ENCODE measurements at places on chromosomes 12 and 14.

DNA sequence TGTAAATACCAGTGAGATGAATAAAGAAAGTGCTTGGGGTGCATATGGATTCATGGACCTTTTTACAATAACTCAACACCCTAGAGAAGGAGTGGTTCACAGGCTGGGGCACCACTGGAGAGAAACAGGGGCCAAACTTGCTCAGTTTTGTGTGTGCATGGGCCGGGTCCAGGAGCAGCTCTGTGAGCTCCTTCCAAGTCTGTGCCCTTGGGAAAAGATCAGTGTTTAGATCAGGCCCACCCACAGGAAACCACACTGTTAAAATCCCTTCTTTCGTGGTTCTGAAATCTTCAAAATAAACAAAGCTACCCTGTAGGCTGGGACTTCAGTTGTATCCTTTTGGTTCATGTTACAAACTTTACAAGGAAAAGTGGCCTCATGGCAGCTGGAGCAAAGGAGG lies 156.1 kb upstream of the TMEM260 start:
- DNase-seq = no peak

DNA sequence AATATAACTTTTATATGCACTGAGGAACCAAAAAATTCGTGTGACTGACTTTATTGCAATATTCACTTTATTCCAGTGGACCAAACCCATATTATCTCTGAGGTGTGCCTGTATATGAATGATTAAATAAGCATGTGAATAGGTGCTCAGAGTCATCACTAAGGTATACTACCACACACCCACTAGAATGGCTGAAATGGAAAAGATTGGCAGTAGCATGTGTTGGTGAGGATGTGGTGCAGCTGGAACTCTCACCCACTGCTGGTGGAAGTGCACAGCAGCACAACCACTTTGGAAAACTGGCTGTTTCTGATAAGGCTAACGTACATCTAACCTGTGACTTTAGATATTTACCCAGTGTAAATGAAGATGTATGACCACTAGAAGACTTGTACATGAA lies 36.8 kb downstream of the GOLGA5 start:
- DNase-seq = no peak

DNA sequence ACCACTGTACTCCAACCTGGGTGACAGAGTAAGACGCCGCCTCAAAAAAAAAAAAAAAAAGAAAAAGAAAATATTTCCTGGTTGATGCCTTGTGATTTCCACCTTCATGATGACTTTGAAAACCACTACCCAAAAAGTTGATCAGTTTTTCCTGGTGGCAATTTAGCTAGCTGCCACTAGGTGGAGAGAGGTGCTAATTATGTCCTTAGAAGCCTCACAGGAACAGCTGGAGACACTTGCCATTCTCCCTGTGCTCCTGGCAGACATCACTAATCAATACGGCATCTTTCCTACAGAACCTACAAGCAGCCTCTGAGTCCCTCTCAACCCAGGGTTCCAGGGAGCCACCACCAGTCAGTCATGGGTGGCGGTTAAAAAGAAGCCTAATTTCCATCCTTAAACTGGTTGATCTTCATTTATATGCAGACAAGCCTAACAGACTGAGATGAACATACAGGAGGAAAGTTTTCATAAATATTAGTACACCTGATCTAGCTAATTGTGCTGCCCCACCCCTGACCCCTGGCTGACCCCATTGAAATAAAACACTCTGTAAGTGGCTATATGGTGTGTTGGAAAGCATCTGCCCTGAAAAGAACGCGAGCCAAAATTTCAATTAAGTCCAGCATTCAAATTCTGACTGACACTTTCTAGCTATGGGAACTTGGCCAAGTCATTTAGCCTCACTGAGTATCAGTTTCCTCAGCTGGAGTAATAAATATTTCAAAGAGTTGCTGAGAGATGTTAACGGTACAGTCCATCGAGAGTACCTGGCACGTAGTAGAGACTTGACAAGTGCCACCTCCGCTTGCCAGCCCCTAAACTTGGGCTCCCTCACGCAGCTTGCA lies 6.2 kb upstream of the OAS1 start:
- DNase-seq = peak; percentile 61

DNA sequence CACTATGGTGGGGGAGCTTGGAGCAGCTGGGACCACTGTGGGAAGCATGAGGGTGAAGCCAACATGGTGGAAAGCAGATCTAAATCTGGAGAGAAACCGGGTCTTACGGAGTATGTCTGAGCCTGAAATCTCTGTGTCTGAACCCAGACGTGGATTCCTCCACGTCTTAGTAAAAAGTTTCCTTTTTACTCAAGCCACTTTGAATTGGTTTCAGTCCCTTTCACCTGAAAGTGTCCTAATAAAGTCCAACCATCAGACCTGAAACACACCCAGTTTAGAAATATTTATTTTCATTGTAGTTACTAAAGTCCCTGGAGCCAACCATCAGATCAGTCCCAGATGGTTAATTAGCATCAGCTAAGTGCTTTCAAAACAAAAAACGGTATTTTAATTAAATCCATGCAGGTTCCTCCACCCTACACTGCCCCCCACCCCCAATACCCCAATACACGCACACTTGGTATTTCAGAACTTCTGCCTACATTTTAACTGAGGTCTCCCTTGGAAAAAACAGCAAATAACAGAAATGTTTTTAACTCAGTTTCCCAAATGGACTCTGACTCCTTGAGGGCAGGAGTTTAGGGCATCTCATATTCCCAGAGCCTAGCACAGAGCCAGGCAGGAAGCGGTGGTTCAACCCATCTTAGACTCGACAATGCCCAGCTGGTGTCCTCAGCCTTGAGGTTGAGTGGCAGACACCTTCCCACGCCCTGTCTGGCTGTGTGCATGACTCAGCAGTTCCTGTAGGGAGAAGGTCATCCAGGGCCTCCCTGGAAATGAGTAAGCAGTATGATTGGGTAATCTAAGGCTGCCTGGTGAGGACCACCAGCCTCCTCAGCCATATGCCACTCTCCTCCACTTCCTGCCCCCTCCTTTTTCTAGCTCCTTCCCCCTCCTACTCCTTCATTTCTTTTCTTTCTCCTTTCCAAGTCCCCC lies 175.8 kb downstream of the TTC8 start:
- no peak for DNase-seq

DNA sequence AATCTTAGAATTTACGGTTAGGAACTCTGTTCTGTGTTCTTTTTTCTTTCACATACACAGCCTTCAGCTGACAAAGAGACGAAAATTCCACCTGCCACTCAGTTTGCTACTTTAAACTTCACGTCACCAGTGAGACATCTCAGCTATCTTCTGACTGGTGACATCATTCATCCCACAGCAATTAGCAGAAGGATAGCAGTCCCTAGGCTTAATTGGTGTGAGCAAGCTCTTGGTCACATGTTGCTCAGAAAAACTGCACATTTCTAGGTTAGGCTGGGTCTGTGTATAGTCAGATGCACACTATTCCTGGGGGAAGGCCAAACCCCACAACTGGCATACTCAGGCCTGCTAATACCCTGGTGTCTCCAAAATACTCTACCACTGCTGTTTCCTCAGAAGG lies 23.9 kb downstream of the SLC7A7 start:
- DNase-seq = no peak

GRCh38 chr14:74974364-74975058 lies 19.1 kb upstream of the PGF start:
- DNase-seq = no peak

GRCh38 chr12:94615260-94616181 lies 34.8 kb downstream of the TMCC3 start:
- DNase-seq = no peak

- no peak for DNase-seq
These were observed 16.7 kb upstream of the AQP2 start for GRCh38 chr12:49933796-49934195.

GRCh38 chr14:23936084-23936829 lies 17.3 kb upstream of the DHRS4 start:
- DNase-seq = no peak

GRCh38 chr14:34195964-34196363 lies 245.1 kb upstream of the EGLN3 start:
- no peak for DNase-seq

GRCh38 chr12:54189198-54189539 lies 384 bp upstream of the SMUG1 start:
- no peak for DNase-seq

DNA sequence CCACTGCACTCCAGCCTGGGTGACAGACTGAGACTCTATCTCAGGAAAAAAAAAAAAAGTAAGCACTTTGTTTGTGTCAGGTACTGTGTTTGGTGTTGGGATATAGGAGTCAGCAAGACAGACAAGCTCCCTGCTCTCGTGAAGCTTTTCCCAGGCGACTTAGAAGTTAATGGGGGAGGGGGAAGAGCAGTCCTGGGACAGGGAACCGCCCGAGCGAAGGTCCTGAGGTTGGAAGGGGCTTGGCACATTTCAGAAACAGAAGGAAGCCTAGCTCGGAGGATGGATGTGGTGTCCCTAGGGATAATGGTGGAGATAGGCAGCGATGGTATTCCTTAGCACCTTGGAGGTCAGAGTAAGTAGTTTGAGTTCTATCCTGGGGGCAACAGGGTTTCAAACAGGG lies 8.5 kb upstream of the COX6A1 start:
- no peak for DNase-seq

DNA sequence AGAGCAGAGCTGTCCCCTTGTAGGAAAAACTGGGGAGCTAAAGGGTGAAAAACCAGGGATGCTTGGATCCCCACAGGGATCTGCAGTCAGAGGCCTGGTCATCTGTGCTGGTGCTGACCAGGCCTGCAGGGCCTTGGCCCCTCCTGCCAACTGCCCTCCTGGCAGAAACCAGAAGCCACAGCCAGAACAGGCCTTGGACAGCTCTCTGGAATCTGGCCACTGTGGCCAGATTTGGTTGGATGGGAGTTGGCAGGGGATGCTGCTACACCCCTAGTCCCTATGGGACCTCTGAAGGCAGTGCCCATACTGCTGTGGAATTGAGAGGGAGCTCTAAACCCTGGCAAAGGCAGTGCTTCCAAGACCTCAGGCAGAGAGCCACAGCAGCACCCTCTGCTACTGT lies 9.2 kb upstream of the GPX2 start:
- no peak for DNase-seq

GRCh38 chr12:43143278-43143677 lies 408.7 kb downstream of the ADAMTS20 start:
- no peak for DNase-seq

- peak; percentile 22 for DNase-seq
These were observed 6.9 kb downstream of the RTRAF start for GRCh38 chr14:51996148-51996746.

DNA sequence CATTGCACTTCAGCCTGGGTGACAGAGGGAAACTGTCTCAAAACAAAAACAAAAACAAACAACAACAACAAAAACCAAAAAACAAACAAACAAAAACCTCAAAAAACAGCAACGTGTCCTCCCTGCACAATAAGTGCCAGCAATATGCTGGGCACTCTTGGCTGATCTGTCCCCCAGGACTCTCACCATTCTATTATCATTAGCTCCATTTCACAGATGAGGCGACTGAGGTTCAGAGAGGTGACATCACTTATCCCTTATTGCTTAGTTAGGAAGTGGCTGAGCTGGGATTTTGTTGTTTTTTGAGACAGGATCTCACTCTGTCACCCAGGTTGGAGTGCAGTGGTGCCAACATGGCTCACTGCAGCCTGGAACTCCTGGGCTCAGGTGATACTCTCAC lies 33.0 kb upstream of the CCDC63 start:
- no peak for DNase-seq

GRCh38 chr12:46517579-46517962 lies 145.0 kb upstream of the SLC38A2 start:
- no peak for DNase-seq

- DNase-seq = no peak
These were observed 40.9 kb downstream of the PTGER2 start for GRCh38 chr14:52355016-52355431.

- no peak for DNase-seq
These were observed 189.8 kb upstream of the SLC16A7 start for GRCh38 chr12:59405992-59406391.

- DNase-seq = peak; percentile 42
These were observed 16.1 kb downstream of the PIGH start for GRCh38 chr14:67583711-67584644.

GRCh38 chr12:114636723-114637480 lies 47.1 kb downstream of the TBX3 start:
- DNase-seq = no peak

- no peak for DNase-seq
These were observed 11.5 kb downstream of the NFYB start for GRCh38 chr12:104126548-104126947.

DNA sequence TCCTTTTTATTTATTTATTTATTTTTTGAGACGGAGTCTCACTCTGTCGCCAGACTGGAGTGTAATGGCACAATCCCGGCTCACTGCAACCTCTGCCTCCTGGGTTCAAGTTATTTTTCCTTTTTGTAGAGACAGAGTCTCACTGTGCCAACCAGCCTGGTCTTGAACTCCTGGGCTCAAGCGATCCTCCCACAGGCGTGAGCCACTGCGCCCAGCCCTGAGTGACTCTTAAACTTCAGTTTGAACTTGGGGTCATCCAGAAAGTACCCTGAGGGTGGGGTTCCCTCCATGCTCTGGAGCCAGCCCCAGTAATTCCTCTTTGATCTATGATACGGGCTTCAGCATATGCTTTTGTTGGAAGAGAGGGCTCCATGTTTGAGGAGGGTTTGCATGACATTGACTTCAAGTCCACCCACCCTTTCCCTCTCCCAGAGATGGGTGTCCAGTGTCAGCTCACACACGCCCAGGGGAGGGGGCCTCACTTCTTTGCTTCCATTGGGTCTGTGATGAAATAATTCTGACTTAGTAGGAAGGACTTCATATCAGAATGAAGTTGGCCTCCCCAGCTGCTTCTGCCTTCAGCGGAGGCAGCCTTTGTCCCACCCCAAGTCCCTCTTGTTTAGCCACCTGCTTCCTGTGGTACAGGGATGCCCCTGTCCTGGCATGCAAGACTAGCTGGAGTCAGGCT lies 11.9 kb downstream of the SDS start:
- DNase-seq = no peak

DNA sequence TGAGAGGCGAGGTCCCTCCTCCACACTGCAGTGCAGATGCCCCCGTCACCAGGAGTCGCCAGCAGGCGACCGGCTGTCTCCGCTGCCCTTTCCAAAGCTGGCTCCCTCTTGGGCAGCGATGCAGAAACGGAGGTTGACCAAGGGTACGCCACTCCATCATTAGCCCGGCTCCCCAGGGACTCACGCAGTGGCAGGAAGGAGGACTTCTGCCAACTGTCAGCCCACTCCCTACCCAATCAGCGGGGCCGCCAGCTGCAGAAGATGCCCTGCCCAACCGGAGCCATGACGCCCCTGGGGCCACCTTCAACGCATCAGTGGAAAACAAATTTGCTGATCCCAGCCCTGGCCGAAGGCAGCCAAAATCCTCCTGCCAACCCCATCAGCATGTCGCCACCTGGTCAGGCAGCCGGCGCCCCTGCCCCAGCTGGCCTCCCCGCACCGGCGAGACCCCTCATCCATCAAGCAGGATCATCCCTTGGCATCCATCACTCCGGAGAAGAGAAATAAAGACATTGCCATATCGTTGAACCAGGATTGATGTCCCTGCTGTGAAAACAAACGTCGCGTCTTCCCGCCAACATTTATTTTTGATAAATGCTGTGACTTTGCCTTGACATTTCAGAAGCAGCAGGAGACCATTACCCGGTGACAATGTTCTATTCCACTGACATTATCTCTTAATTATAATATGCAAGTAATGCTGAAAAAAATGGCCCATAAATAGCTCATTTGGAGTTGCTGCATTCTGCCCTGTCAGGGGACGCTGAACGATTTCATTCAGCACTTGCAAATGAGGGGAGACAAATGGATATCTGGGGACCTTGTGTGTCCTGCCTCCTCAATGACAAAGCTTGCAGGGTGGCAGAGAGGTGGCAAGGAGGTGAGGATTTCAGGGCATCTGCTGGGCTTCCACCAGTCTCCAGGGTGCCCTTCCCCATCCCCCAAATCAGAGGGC lies 105.1 kb downstream of the SCARB1 start:
- DNase-seq = no peak

Measured in CD4-positive, alpha-beta T cell treated with Interleukin-17A for 4 hours (primary cell).